Ureter (tissue), 1 donor: ENCODE measurements at places on chromosomes 11 and 22. TPM values are rescaled to one million over a fixed set of nuclear protein-coding genes. Genes with fewer than 3 reads are reported as not detected.

CRYBB2 gene
- 0.47 TPM for total RNA-seq

TTC36 gene
- 0.60 TPM for total RNA-seq

PKDREJ gene
- total RNA-seq: 0.13 TPM

BTBD18 gene
- total RNA-seq: not detected

THRSP gene
- total RNA-seq: not detected

FOLH1 gene
- total RNA-seq: 0.65 TPM

PARVA gene
- total RNA-seq: 101 TPM

CASP5 gene
- total RNA-seq: not detected

PANX3 gene
- total RNA-seq: not detected

RAB36 gene
- total RNA-seq: 21.5 TPM

LGALS1 gene
- total RNA-seq: 396 TPM

APOL2 gene
- total RNA-seq: 52.7 TPM

GLYATL2 gene
- not detected for total RNA-seq

SLC5A12 gene
- total RNA-seq: 0.47 TPM

C11orf86 gene
- not detected for total RNA-seq

SLC6A5 gene
- total RNA-seq: not detected

PLXNB2 gene
- 443 TPM for total RNA-seq

CEND1 gene
- 0.23 TPM for total RNA-seq

MIAT gene
- total RNA-seq: 4.7 TPM

FZD4 gene
- total RNA-seq: 25.0 TPM

RASD2 gene
- total RNA-seq: 8.7 TPM

PHRF1 gene
- total RNA-seq: 43.6 TPM
